ENCODE measurements at places on chromosomes 2 and 18.

GRCh38 chr2:207938886-207939285, 86.4 kb downstream of the PLEKHM3 start:
- DNase-seq, result no peak

GRCh38 chr2:176560296-176560695, 291.1 kb downstream of the MTX2 start:
- no peak for DNase-seq

GRCh38 chr18:76927223-76927725, 104.9 kb downstream of the ZNF236 start:
- DNase-seq, result no peak

DNA sequence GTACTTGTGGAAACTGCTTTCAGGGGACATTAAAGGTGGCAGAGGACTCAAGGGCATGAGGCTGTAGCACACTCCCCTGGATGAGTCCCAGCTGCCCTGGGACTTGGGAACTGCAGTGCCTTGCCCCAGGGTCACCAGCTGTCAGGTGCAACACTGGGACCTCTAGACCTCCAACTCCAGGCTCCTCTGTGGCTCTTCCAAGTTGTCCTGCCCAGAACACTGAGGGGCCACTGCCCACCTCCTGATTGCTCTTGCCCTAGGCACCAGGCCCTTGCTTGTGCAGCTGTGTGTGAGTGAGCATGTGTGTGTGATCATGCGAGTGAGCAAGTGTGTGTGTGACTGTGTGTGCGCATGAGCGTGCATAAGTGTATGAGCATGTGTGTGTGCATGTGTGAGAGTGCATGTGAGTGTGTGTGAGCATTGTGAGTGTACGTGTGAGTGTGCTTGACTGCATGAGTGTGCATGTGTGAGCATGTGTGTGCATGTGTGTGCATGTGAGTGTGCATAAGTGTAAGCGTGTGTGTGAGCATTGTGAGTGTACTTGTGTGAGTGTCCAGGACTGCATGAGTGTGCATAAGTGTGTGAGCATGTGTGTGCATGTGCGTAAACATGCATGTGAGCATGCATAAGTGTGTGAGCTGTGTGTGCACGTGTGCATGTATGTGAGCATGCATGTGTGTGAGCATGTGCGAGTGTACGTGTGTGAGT, 301.5 kb downstream of the NDUFA10 start:
- DNase-seq, result no peak

- DNase-seq, result no peak
These were observed 64.0 kb upstream of the CTDP1 start for GRCh38 chr18:79615586-79615985.

DNA sequence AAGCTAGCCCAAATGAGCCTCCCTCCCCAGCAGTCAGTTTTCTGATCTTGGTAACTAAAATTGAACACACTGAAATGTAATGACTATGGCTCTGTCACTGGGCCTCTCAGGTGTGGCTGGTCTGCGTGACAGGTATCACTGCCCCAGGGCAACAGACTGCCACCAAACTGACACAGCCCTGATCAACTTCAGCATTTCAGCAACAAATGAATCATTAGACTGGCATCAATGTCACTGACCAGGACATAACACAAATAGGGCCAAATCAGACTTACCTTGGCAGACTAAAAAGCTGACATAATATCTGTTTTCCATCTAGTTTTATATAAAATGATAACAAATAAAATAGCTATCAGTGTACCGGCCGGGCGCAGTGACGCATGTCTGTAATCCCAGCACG, 290.8 kb upstream of the CHAC2 start:
- no peak for DNase-seq

DNA sequence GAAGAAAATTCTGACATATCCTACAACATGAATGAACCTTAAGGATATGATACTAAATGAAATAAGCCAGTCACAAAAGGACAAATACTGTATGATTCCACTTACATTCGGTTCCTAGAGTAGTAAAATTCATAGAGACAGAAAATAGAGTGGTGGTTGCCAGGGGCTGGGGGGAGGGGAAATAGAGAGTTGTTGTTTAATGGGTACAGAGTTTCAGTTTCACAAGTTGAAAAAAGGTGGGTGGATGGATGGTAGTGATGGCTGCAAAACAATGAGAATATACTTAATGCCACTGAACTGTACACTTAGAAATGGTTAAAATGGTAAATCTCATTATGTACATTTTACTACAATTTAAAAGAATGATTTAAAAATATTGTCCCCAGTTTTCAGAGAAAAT, 53.3 kb upstream of the NFU1 start:
- DNase-seq, result no peak

DNA sequence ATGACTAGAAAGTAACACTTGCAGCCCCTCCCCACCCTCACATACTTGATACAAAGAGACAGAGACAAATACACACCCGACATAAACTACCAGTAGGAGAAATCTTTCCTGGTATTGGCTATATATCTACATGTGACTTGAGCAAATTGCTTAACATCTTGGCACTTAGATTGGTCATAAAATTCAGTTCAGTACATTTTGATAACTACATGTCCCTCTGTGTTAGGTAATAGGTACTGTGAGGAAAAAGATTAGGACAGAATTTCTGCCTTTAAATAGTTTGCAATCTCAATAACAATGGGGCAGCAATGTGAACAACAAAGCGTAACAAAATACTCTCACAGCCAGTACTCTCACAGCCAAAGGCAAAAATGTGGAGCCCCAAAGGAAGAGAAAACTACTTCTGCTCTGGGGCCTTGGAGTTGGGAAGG, 670.0 kb upstream of the ACVR2A start:
- DNase-seq, result no peak

DNA sequence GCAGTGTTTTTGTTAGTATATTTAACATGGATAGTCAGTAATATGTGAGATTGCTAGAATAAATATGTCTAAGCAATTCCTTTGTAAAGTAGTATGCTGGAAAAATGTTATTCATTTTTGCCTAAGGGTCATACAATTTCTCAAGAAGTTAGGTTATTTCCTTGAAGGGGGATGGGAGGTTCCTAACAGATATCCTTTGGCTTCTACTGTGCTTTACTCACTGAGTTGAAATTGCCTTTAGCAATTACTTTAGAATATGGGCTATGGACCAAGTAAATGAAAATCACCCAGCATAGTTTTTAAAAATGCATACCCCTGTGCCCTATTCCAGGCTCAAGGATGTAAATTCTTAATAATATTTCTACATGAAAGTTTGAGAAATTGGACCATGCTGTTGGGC, 1386.4 kb upstream of the SLC39A10 start:
- DNase-seq, result no peak

Data from EH (cell line).